SW480 (cell line): ENCODE measurements at places on chromosomes 1 and 21.

- no peak for DNase-seq
Measured at GRCh38 chr1:239868058-239868832, 223.4 kb upstream of the FMN2 start.

GRCh38 chr1:218931324-218931723 is 242.4 kb upstream of the LYPLAL1 start:
- no peak for DNase-seq

GRCh38 chr1:92992877-92993276 is 31.6 kb upstream of the DIPK1A start:
- no peak for DNase-seq

DNA sequence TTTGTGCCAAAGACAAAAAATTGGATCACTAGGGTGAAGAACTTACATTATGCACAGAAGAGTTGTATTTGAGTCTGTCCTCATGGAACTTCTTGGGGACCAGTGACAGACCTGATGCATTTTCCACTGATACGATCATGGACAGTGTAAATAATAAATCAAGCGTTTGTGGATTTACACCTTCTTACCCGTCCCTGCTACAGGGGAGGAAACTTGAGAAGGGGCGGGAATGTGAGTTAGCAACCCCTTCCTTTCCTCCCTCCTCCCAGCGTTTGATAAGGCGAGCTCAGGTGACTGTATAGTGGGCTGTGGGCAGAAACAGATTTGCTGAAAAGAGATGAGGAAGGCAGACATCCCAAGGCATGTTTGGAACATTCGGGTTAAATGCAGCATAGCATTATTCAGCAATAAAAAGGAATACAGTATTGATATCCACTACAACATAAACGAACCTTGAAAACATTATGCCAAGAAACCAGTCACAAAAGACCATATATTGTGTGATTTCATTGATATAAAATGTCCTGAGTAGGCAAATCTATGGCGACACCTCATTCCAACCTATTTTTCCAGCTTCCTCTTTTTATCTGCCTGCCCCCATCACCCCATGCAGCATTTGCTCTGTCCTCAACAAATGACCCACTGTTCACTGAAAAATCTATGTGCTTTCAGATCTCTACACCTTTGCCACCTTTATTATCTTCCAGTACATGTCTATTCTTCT is 128.7 kb downstream of the ZZZ3 start:
- DNase-seq, result no peak

DNA sequence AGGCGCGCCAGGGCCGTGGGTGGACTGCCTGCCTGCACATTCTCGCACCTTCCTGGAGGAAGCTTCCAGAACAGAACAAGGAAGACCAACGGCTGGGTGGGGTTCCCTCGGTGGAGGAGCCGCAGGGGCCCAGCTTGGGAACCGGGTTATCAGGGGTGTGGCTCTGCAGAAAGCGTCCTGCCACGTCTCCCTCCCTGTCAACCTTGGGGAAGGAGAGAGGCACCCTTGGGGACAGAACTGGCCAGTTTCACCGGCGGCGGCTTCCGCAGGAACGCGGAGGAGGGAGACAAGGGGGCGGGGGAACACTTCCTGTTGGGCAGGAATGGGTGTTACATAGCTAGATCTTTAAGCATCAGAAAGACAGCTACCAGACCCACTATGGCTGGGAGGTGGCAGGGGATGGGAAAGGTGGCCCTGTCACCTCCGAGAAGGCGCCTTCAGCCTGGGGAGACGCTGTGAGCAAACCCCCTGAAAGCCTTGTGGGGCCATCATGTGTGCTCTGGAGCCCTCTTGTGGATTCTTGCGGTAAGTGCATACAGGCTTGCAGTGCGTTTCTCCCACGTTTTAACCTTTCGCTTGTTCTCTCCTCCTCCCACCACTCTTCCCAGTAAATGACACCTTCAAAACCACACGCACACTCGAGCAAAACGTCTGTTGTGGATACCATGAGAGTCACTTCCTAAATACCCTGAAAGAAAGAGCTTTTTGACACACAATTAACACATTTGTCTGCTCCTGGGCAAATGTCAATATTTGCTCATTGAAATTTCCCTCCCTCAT is 3.8 kb upstream of the PLEKHA6 start:
- DNase-seq, result peak; percentile 52

- peak; percentile 12 for DNase-seq
Measured at GRCh38 chr1:10338047-10338446, 60.8 kb upstream of the PGD start.

DNA sequence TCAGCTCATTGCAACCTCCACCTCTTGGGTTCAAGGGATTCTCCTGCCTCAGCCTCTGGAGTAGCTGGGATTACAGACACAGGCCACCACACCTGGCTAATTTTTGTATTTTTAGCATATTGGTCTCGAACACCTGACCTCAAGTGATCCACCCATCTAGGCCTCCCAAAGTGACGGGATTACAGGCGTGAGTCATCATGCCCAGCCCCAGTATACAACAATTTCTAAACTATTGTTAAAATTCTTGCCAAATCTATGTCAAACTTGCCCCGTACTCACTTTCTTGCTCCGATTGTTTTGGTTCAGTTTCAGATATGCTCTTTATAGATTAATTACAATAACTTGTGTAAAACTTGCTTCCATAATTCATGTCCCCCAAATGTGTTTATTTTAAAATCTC is 4.1 kb downstream of the RGS18 start:
- DNase-seq, result no peak

GRCh38 chr21:15820852-15821379 is 91.1 kb downstream of the USP25 start:
- no peak for DNase-seq

- DNase-seq, result no peak
Measured at GRCh38 chr1:9805006-9805508, 18.7 kb downstream of the CLSTN1 start.

DNA sequence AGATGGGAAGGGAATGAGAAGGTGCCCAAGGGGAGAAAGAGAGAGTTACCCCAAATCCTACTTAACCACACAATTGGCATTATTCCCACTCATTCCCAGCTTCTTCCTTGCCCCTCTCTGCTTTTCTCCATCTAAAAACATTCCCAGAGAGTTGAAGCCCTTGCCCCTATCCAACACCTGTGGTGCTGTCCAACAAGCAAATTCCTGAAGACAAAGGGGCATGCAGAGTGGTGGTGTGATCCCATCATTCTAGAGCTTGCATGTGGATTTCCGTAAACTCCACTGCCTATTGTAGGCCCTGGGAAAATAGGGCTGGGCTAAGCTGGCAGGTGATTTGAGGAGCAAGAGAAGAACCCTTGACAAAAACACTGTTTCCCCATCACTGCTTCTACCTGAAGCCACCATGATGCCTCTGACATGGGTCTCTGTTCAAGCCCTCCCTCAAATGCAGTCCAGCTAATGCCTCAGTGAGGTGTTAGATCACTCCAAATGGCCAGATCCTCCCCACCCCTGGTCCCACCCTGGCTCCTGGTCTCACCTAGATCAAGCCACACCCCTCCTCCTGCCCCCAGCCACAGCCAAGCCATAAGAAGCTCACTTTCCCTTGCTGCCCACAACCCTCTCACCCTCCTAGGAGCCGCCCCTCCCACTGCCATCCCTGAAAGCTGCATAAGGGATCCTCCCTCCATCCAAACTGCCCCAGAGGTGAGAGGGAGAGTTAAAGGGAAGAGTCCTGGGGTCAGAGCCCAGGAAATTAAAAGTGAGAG is 29.5 kb downstream of the SYT2 start:
- DNase-seq, result no peak

DNA sequence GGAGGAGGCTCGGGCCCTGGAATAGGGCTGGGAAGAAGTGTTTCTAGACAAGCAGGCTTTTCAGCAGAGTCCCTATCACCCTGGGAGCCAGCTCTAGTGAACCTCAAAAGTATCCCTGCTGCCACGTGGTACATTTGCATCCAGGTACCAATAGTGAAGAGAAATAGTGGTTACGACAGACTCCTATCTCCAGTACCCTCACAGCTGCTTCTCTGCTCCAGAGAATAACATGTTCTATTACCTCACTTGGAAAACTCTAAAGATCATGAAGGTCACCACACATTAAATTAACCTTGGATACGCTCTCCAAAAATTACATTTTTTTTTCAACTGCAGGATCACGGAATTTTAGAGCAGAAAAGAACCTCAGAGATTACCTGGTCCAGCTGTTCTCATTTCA is 230.4 kb upstream of the PLD5 start:
- DNase-seq, result no peak

DNA sequence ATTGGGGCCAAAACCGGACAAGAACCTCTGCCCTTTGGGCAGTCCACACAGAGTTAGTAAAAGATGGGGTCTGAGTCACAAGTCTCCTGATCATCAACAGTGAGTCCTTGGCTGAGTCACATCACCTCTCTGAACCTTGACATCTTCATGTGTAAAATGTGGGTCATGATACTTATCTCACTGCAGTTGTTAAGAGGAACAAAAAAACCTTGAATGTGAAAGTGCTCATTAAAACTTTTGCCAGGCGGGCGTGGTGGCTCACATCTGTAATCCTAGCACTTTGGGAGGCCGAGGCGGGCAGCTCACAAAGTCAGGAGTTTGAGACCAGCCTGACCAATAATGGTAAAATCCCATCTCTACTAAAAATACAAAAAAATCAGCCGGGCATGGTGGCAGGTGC is 15.7 kb downstream of the S100A16 start:
- no peak for DNase-seq

DNA sequence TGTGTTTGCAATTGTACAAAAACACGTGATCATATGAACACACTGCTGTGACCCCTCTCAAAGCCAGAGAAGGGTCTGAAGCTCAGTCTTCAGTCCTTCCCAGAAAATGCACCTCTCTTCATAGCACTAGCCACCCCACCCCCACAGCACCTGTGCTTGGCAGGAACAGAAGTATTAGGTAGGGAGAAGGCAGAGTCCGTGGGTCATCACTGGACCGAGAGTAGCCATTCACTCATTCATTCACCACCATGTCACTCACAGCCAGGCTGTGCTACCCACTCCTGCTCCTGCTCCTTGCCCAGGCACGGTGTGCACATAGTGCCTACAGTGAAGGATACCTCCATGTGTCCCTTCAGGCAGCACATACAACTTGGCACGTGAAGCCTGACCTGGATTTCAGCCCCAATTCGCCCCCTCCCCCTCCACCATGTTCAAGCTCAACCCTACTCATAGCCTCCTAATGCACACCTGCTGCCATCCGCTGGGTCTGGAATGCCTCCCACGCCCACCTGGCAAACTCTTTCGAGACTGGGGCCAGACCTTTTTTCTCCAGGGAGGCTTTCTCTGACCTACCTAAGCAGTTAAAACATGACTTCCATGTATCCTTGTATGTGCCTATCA is 81.9 kb upstream of the GALNT2 start:
- DNase-seq, result no peak

- no peak for DNase-seq
Measured at GRCh38 chr21:15066123-15066575, 1.3 kb upstream of the NRIP1 start.

GRCh38 chr1:107196973-107197562 is 56.2 kb downstream of the NTNG1 start:
- peak; percentile 9 for DNase-seq

- no peak for DNase-seq
Measured at GRCh38 chr1:202154148-202154765, 6.1 kb downstream of the PTPN7 start.

- no peak for DNase-seq
Measured at GRCh38 chr21:17783003-17783402, 36.2 kb downstream of the C21orf91 start.

DNA sequence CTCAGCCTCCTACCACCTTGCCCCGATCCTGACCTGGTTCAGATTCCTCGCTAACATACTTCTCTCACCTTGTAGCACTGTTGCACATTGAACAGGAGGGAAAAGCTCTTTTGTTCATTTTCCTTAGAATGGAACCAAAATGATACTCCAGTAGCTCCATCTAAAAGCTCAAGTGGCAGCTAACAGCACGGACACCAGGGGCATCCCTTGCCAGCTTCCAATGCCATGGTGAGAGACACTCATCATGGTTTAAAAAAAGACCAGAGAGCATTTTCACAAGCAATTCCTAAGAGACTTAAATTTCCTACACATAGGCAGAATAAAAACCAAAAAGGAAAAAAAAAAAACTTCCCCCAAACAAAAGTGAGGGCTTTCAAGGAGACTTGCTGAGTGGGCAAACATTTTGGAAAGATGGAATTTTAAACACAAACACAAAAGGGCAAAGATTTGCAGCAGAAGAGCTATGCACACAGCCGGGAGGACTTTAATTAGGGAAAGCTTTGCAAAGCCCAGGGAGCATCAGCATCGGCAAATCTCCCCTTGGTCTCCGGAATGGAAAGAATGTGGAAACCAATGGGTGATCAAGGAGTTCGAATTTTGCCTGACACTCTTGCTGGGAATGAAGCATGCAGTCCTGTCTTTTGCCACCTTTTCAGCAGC is 84.3 kb downstream of the CAPZB start:
- DNase-seq, result no peak

DNA sequence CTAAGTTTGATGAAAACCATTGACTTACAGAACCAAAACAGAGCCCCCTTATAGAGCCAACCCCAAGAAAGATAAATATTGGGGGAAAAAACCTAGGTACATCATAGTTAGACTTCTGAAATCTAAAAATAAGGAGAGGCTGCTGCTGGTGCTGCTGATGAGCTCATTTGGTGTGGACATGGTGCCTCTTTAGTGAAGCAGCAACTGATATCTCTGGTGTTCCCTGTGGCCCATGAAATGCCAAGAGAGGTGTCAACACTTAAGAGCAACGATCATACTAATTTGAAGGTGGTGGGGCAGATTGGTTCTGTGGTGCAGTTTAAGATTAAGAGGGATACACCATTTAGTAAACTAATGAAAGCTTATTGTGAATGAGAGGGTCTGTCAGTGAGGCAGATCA is 35.9 kb downstream of the ST3GAL3 start:
- no peak for DNase-seq

- no peak for DNase-seq
Measured at GRCh38 chr21:45507523-45507875, 34.7 kb downstream of the SLC19A1 start.

DNA sequence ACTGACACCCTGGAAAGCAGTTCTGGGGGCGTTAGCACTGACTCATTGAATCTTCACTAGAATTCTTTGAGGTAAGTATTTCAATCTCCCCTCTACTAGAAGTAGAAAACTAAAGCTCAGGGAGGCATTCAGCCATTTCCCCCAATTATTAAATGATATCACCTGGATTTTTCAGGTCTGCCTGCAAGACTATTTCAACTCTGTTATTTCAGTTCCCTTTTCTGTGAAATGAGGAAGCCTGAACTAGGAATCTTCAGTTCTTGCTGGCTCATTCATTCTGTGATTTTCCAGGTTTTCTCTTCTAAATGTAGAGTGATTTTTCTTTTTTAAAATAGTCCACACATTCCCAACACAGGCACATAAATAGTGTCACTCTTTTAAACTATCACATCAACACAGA is 337.0 kb upstream of the NR5A2 start:
- no peak for DNase-seq

DNA sequence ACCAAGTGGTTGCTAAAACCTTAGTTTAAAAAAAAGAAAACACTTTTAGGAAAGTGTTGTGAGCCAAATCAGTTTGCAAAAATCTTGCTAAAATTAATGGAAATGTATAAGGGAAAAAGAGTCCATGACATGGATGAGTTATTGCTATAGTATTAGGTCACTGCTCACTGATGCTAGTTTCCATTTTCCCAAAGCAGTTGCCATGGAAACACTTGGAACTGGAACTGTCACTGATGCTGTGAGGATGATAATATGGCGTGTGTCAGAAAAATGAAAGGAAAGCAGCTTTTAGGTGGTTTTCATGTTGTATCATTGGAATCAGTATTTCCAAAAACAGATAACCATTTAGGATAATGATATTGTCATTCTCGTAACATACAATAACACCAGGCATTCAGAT is 104.4 kb downstream of the PHTF1 start:
- DNase-seq, result no peak

GRCh38 chr1:151827853-151828252 is 3.7 kb downstream of the RORC start:
- DNase-seq, result no peak

GRCh38 chr1:201877877-201878401 is 10.8 kb upstream of the SHISA4 start:
- DNase-seq, result peak; percentile 37
